ENCODE measurements at places on chromosomes 4 and X.

DNA sequence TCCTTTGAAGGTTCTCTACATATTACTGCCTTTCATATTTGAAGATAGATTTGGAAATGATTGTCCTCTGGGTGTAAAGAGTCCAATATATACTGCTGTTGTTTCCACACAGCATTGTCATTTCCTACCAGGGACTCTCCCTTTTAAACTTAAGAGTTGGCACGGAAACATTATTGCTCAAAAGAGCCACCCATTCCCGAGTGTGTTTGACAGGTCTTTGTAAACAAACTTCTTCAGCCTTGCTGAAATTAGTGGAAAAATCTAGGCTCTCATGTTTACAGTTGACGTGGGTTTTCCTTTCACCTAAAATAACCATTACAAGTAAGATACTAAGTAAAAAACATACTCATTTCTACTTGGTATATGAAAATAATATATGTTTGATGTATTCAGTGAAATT lies 111.4 kb upstream of the LIMCH1 start:
- DNase-seq: no peak

DNA sequence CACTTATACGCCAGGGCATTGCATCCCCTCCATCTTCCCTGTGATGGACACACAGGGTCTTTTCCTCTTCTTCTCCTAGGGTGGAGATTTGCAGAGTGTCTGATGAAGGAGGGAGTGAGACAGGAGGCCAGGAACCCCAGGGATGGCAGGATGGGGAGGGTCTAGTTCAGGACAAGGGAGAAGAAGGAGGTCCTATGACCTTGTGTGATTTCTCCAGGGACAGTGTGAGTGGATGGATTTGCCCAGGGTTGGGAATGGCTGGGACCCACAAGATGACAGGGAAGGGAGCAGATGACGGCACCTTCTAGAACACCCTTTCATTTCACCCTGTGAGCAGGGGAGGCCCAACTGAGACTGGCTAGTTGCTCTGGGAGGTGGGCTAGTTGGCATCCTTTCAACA lies 34.2 kb downstream of the CYTL1 start:
- DNase-seq: no peak

- DNase-seq: no peak
These were observed 31.6 kb downstream of the GNL3L start for GRCh38 chrX:54561622-54562021.

DNA sequence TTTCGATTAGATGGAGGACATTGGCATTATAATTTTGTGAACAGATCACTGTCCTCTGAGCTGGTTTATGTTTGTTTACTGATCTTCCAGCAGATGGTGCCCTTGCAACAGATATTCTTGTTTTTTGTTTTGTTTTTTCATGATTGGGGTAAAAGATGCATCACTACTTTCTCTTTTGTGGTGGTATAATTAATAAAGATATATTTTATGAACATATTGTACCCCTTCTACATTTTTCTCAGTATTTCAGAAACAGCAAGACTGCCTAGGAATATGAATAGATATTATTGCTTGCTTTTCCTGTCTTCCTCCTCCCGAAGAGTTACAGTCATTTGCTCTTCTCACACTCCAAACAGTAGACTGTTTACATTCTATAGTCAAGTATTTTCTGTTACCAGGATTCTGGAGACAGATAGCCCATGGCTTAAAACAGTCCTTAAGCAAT lies 905.2 kb downstream of the TRAM1L1 start:
- no peak for DNase-seq
